Colonic mucosa (tissue), 4 donors: ENCODE measurements at places on chromosomes 2 and 18. TPM values are rescaled to one million over a fixed set of nuclear protein-coding genes. Genes with fewer than 3 reads are reported as not detected.

DIPK1C gene
- 0.24 TPM for total RNA-seq

DNA sequence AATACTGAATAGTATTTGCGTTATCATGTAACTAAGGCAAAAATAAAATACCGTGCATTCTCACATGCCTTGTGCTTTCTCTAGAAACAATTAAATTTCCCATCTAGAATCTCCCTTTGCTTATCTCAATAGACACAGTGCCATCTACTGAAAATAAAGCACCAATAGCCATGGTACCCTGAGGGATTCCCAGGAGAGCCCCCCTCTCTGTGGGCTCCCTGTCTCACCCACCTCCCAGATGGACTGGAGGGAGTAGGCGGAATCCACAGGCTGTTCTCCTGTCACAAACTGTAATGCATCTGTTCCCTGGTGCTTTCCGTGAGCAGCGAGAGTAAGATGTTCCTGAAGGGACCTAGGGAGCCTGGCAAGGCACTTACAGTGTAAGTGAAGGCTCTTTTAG, 112.4 kb upstream of the UPP2 start:
- no peak for DNase-seq
- H3K4me3 ChIP-seq, result no peak overlapping the region
- no peaks in the 10 kb centered on the region for H3K27me3 ChIP-seq
- no peak overlapping the region for H3K27ac ChIP-seq

- no peak for DNase-seq
- H3K4me1 ChIP-seq, result no peaks in the 10 kb centered on the region
- H3K27me3 ChIP-seq, result no peaks in the 10 kb centered on the region
- no peak overlapping the region for H3K27ac ChIP-seq
Observed at GRCh38 chr2:47725808-47726207, 57.1 kb upstream of the MSH6 start.

DNA sequence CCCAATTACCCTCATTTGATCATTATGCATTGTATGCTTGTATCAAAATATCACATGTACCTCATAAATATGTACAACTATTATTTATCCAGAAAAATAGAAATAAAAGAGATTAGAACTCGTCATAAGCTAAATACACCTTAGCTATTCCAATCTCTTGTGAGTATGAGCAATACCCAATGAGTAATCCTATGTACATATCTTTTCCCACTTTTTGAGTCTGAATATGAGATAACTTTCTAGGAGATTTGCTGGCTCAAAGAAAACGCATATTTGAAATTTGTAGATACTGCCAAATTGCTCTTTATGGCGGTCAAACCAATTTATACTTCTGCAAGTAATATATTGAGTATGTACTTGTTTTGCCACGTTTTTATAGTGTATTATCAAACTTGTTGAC, 24.1 kb downstream of the PRKD3 start:
- peaks cover under 1% of the 10 kb centered on the region for H3K4me1 ChIP-seq
- no peak for DNase-seq
- H3K4me3 ChIP-seq, result no peak overlapping the region
- no peak overlapping the region for H3K27ac ChIP-seq
